ENCODE measurements at places on chromosomes 13 and 19.

DNA sequence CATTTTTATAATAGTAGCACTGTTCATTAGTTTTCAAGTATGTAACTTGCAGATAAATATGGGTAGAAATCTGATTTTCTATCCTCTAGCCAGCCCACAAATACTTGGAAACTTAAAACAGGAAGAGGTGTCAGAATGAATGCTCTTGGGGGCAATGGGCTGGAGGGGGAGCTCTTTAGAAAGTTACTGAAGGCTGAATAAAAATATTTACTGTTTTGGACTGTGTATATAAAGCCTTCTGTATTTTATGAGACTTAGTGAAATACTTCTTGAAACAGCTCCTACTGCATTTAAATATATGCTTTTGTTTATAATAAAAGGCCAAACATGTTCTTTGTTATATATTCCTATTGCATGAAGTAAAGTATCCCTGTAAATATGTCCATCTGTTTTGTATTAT is 138.8 kb downstream of the RGCC start:
- no peak for DNase-seq

- DNase-seq, result no peak
Observed at GRCh38 chr13:98475522-98475921, 101.4 kb downstream of the STK24 start.

GRCh38 chr19:40610396-40611064 is 9.4 kb downstream of the LTBP4 start:
- peak; percentile 70 for DNase-seq

GRCh38 chr13:38933786-38934185 is 56.8 kb downstream of the STOML3 start:
- DNase-seq, result no peak

DNA sequence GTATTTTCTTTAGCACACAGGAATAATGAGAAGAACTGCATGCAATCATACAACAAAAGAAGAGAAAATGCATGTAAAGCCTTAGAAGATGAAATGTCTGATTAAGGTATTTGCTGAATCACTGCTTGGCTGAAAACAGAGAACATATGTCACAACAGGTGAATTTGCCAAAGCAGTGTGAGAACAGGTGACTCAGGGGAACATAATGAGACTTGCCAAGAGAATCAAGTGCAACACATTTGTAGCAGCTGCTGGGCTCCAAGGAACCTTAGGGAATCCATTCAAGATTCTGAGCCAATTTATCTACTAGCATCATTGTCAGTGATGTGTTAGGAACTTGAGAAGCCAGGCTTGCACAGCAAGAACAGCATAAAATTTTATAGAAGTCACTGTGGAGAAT is 273.1 kb downstream of the PCDH20 start:
- no peak for DNase-seq

DNA sequence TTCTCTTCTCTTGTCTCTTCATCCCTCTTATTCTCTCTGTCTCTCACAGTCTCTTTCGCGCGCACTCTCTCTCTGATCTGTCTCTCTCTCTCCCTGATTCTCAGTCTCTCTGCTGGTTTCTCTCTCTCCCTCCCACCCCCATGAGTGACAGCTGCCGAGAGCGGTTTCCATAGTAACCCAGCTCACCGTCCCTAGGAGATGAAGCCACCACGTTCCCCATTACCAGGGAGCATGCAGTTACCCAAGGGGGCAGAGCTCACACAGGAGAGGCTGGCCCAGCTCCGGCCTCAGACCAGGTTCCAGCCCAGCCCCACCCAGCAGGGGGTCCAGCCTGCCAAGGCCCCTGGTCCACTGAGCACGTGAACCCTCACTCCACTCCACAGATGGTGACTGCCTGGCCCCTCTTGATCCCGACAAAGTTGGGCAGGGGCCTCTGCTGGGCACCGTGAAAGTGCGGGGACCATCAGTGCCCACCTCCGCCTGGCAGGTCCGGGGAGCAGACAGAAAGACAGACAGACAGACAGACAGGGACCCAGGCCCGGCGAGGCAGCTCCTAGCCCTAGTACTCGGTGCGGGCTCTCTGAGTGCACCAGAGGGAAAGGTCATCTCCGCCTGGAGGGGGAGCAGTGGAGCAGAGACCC is 50.6 kb downstream of the CELF5 start:
- DNase-seq, result peak; percentile 42

- DNase-seq, result no peak
Observed at GRCh38 chr13:50074843-50075242, 59.6 kb downstream of the KCNRG start.

GRCh38 chr13:44404261-44405132 is 30.9 kb downstream of the SERP2 start:
- no peak for DNase-seq

GRCh38 chr13:72694314-72694713 is 33.1 kb downstream of the MZT1 start:
- DNase-seq, result no peak

DNA sequence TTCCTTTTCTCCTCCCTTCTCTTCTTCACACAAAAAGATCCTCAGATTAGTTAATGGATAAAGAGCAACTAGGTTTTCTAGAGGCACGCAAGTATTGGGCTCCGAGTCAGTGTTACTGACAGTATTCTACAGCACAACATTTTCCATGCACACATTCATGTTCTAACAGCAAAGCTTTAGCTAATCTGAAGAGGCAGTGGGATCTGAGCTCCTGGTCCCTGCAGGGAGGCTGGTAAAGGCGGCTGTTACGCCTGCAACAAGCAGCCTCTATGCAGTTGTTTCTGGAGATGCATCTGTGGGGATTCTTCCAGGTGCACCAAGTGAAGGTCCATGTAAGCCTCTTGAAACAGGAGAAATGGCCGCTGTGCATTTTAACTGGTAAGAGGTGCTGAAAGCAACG is 143.8 kb downstream of the EFNB2 start:
- DNase-seq, result no peak

DNA sequence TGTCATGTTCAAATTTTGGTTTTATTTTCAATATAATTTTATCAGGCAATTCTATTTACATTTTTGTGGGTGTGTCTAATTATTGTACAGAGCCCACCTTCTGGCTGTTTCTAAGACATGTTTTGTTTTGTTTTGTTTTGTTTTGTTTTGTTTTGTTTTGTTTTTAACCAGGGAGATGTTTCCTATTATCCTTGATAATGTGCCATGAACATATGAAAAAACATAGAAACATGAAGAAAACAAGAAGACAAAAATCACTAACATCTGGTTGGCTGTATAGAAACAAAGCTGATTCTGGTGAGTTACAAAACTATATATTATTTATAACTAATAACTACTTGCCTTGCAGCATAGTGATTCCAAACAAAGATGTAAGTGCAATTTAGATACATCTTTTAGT is 128.1 kb upstream of the TRPC4 start:
- DNase-seq, result no peak

GRCh38 chr13:95722241-95722640 is 45.3 kb downstream of the DNAJC3 start:
- DNase-seq, result no peak

DNA sequence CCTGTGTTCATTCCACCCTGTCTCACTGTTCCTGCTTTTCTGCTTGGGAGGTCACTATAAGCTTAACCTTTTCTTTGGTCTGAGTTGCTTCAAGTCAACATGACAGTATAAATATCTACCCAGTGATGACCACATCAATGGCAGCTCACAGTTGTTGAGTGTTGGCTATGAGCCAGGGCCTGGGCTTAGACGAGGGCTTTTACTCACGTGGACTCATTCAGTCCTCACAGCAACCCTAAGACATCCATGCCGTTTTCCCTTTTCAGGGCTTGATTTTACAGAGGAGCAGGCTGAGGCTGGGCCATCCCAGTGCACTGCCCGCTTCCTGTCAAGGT is 10.2 kb upstream of the CCDC97 start:
- DNase-seq, result peak; percentile 65

GRCh38 chr19:2449019-2449418 is 7.7 kb downstream of the LMNB2 start:
- DNase-seq, result no peak

DNA sequence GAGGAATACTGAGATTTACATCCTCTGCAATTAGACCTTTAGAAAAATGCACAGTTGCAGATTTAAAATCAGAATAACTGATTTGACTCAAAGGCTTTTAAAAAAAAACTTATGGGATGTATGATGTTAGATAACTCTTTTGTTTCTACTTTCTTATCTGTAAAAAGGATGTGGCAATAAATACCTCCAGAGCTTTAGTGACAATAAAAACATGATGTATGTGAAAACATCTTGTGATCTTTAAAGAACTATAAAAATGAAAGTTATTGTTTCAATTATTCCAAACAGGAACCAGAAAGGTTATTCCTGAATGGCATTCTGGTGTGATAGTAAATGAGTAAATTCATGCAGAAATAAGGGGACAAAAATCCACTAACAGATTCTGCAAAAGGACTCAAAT is 2712.2 kb upstream of the PCDH20 start:
- DNase-seq, result no peak

GRCh38 chr19:34503531-34504272 is 22.1 kb downstream of the WTIP start:
- no peak for DNase-seq

DNA sequence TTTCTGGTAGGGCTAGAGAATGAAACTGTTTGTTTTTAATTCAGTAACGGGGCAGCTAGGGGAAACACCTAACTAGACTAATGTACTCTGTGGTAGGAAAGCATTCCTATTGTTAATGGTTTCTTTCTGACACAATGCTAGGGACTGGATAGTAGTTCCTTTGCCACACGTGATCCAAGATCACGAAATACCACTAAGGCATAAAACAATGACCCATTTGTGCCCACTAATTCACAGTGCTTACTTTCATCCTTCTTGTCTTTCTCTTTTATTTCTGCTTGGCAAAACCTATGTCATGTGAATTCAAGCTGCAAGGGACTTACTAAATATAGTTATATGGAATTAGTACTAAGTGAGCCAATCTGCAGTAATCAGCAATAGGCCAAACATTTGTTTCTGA is 834.1 kb upstream of the SLITRK6 start:
- DNase-seq, result no peak

- no peak for DNase-seq
Observed at GRCh38 chr13:77918391-77919245, at the start of gene EDNRB. Gene EDNRB, minus strand, starts transcription at chr13:77918831. Its CDS starts 258 bp downstream, at chr13:77918573.

DNA sequence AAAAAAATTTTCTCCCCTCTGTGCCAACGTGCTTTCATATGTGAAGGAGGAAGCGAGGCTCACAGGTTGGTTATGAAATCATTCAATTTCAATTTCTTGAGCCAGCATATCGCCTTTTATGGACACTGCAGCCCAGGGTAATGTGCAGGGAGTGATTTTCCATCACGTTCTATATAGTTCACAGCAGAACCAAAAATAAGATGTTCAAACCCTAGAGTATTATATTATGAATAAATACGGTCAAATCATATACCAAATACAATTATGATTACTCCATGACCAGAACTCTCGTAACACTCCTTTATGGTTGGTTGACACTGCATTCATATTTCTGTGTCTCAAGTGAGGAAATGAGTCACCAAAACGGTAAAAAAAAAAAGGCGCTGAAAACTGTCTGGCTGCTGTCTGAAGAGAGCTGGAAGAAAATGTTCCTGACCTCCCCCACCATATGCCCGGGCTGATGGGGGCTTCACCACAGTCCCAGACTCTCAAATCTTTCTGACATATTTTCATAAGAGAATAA is 75.8 kb upstream of the UBAC2 start:
- no peak for DNase-seq

- no peak for DNase-seq
Observed at GRCh38 chr19:13526552-13526951, 20.3 kb upstream of the CACNA1A start.
